ENCODE measurements at places on chromosomes 1 and 21. TPM values are rescaled to one million over a fixed set of nuclear protein-coding genes. Genes with fewer than 3 reads are reported as not detected.

TMEM82 gene
- total RNA-seq, result not detected

HSD3B2 gene
- total RNA-seq, result not detected

DCST1 gene
- total RNA-seq, result not detected

DNA sequence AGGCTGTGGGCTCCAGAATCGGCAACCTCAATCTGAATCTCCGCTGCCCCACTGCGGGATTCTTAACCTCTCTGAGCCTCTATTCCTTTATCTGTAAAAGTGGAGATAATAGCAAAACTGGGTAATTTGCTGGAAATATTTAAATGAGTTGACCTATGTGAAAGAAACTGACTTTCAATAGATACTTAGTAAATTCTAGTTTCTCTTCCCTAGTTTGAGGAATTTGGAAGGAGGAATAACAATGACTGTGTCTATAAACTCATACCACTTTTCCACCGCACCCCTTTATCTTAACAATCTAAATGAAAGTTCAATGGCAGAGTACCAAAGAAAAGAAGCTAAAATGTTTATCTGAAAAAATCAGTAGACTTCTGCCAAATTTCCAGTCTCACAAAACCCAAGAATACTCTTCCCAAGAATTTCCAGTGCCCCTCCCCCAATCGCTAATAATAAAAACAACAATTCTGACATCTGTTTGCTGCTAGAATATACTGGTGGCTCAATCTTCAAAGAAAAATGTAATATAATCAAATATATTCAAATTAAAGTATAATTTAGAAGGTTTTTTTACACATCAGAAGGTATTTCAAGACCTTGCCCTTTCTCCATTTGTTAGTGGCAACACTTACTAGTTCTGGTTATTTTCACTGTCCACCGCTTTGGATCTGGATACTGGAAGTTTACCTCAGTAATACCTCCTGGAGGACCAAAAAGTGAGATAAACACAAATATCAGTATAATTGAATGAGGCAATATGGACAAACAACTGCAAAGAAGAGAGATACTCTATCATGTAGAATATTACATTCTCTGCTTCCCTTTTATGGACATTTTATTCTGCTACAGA lies 171.2 kb downstream of the LTN1 start:
- H3K27ac ChIP-seq, result no peak overlapping the region
- no peaks in the 10 kb centered on the region for H3K36me3 ChIP-seq
- DNase-seq, result no peak
- no peak overlapping the region for H3K4me3 ChIP-seq
- no peaks in the 10 kb centered on the region for H3K4me1 ChIP-seq

DNA sequence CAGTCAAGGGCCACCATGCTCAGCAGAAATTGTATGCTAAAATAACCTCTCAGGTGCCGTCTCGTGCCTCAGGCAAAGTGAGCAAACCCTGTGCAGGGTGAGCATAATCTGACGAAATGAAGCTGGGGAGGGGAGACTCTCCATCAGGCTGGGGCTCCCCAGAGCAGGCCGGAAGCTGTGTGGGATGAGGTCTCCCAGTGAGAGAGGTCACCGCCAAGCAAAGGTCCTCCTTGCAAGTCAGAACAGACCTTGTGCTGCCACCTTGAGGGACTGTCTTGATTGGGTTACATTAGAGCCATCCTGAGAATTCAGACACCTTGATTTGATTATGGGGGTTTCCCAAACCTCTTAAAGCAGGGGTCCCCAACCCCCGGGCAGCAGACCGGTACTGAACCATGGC lies 64.2 kb downstream of the ZNF684 start:
- no peak overlapping the region for H3K27ac ChIP-seq
- no peak overlapping the region for H3K4me3 ChIP-seq
- H3K36me3 ChIP-seq, result no peaks in the 10 kb centered on the region
- H3K27me3 ChIP-seq, result peaks cover 17% of the 10 kb centered on the region
- DNase-seq, result no peak
- peaks cover 4% of the 10 kb centered on the region for H3K4me1 ChIP-seq

DNA sequence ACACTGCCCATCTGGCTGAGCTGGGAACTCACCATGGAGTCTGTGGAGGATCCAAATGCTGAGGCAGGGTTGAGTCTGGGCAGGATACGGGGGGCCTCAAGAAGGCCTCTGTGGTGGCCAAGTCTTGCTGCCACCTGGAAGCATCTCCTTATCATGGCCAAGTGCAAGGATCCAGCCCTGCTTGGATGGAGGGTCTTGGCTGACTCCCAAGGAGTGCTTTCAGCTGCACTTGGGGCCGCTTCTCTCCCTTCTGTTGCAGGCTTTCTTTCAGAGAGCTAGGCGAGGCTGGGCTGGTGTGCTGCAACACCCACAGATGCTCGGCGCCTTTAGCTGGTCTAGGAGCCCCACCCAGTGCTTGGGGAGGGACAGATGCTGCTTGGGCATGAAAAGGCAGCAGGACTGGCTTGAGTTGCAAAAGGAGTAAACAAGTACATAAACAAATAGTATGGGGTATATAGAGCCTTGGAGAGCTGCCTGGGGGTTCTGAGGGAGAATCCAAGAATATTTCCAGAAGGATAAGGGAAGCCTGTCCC lies at the start of gene THEM5:
Gene THEM5 (minus strand): TSS at position 302 of the 533 bp plus-strand sequence. CDS start 147 bp downstream, at position 155.
- H3K4me1 ChIP-seq, result peaks cover 7% of the 10 kb centered on the region
- H3K36me3 ChIP-seq, result no peaks in the 10 kb centered on the region
- peaks cover 4% of the 10 kb centered on the region for H3K27me3 ChIP-seq
- no peak within 1 kb of the TSS for H3K27ac ChIP-seq
- no peak within 1 kb of the TSS for H3K4me3 ChIP-seq

DNA sequence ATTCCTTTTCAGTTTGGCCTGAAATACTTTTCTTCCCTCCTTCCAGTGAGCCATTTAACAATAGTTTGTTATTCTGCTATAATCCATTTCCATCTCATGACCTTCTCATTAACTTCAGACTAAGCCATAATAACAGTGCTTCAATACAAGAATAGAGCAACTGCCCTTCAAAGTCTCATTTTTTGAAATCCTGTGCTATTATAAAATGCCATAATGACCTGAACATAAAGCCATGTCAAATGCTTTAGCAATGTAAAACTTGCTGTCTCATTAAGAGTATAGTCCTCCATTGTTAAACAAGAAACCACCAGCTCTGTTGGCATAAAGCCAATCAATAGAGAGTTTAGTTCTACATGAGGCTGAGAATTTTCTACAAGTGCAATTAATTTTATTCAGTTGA lies 9.6 kb upstream of the PIGK start:
- no peaks in the 10 kb centered on the region for H3K4me1 ChIP-seq
- DNase-seq, result no peak
- no peak overlapping the region for H3K27ac ChIP-seq
- H3K4me3 ChIP-seq, result no peak overlapping the region

GRCh38 chr1:33326785-33327184 lies 5.9 kb upstream of the A3GALT2 start:
- H3K27me3 ChIP-seq, result no peaks in the 10 kb centered on the region
- no peaks in the 10 kb centered on the region for H3K4me1 ChIP-seq
- H3K27ac ChIP-seq, result no peak overlapping the region
- peaks cover 21% of the 10 kb centered on the region for H3K36me3 ChIP-seq
- H3K4me3 ChIP-seq, result no peak overlapping the region
- DNase-seq, result no peak

GRCh38 chr21:14917762-14918161 lies 147.0 kb downstream of the NRIP1 start:
- DNase-seq, result no peak
- H3K4me3 ChIP-seq, result no peak overlapping the region
- H3K36me3 ChIP-seq, result no peaks in the 10 kb centered on the region
- H3K4me1 ChIP-seq, result peaks cover 4% of the 10 kb centered on the region
- H3K27me3 ChIP-seq, result no peaks in the 10 kb centered on the region
- H3K27ac ChIP-seq, result no peak overlapping the region

GRCh38 chr1:214989341-214989740 lies 93.2 kb upstream of the KCNK2 start:
- H3K27ac ChIP-seq, result no peak overlapping the region
- no peak overlapping the region for H3K4me3 ChIP-seq
- H3K4me1 ChIP-seq, result no peaks in the 10 kb centered on the region
- H3K36me3 ChIP-seq, result no peaks in the 10 kb centered on the region
- H3K27me3 ChIP-seq, result no peaks in the 10 kb centered on the region

DNA sequence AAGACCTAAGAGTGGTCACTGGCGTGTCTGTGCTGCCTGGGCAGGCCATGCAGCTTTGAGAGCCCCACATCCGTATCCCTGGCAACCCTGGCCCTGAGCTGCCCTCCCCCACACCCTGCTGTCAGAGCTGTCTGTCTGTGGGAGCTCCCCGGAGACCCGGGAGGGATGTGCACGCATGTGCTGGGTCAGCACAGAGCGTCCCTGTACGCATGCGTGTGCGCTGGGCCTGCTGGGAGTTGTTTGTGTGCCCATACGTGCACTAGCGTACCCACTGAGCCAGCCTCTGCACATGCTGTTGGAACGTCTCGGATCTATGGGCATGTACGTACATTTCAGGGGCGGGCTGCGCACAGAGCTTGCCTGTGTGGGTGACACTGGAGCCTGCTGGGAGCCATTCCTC lies 89.3 kb downstream of the EPHB2 start:
- H3K4me3 ChIP-seq, result peak overlapping the region; percentile 49
- peak; percentile 35 for DNase-seq

DNA sequence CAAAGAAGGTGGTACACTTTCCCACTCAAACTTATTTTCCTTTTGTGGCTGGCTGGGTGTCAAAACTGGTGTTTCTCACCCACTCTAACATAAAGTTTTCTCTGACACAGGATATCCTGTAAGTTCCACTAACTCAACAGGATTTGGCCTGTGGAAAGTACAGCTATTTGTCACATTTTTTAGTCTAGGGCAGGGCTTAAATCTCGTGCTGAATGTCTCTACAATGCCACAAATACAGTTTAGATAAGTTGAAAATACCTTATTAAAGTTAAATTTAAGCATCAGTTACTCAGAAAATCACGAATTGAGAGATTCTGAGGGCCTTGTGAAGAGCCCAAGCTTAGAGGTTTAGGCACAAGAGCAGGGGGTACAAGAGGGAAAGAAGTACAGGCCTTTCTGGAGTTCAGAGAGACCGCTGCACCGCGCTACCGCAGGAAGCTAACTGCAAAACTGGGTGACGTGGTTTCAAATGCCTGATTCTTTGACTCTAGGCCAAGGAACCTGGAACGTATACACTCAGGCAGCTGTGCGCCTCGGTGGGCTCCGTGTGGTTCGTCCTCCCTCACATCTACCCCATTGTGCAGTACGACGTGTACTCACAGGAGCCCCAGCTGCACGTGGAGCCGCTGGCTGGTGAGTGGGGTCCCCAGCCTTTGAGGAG lies 23.4 kb upstream of the PWP2 start:
- no peaks in the 10 kb centered on the region for H3K27me3 ChIP-seq
- DNase-seq, result no peak
- peaks cover 14% of the 10 kb centered on the region for H3K36me3 ChIP-seq
- H3K4me1 ChIP-seq, result no peaks in the 10 kb centered on the region
- no peak overlapping the region for H3K4me3 ChIP-seq

- no peak overlapping the region for H3K4me3 ChIP-seq
- no peak for DNase-seq
- no peaks in the 10 kb centered on the region for H3K36me3 ChIP-seq
- peaks cover 11% of the 10 kb centered on the region for H3K4me1 ChIP-seq
- no peak overlapping the region for H3K27ac ChIP-seq
- no peaks in the 10 kb centered on the region for H3K27me3 ChIP-seq
These were observed 396.7 kb upstream of the DAB1 start for GRCh38 chr1:57820356-57821095.

- peaks cover 7% of the 10 kb centered on the region for H3K4me1 ChIP-seq
- H3K27me3 ChIP-seq, result no peaks in the 10 kb centered on the region
- H3K36me3 ChIP-seq, result no peaks in the 10 kb centered on the region
- H3K27ac ChIP-seq, result no peak overlapping the region
- no peak overlapping the region for H3K4me3 ChIP-seq
These were observed 19.3 kb upstream of the ZNF326 start for GRCh38 chr1:89975540-89976125.

DNA sequence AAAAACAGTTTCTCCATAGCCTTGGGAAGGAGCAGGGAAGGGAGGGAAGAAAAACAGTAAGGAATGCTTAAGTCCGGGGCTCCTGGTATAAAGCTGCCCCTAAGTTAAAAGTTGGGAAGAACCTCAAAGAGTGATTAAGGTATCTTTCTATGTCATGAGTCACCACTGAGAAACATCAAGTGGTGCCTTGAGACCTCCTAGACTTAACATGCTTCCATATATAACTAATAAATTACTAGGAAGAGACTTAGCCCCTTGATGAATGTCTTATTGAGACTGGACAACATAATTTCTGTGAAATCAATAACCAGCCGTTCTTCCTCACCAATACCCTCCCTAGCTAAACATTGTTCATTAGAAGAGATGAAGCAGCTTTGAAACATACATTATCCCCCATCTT lies 121.8 kb upstream of the SLC44A3 start:
- peaks cover 3% of the 10 kb centered on the region for H3K36me3 ChIP-seq
- no peak overlapping the region for H3K4me3 ChIP-seq
- DNase-seq, result no peak

DNA sequence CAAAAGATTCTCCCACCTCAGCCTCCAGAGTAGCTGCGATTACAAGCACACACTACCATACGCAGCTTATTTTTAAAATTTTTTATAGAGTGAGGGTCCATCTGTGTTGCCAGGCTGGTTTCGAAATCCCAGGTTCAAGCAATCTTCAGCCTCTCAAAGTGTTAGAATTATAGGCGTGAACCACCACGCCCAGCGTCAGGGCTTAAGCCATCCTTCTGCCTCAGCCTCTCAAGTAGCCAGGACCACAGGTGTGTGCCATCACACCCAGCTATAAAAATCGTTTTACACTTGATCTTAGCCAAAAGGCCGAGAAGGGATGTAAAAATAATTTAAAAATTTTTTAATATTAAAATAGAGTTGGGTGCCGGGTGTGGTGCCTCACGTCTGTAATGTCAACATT lies 4.3 kb upstream of the SLC25A33 start:
- no peaks in the 10 kb centered on the region for H3K27me3 ChIP-seq
- no peaks in the 10 kb centered on the region for H3K36me3 ChIP-seq
- H3K4me3 ChIP-seq, result no peak overlapping the region
- DNase-seq, result no peak
- no peak overlapping the region for H3K27ac ChIP-seq
- peaks cover 21% of the 10 kb centered on the region for H3K4me1 ChIP-seq

DNA sequence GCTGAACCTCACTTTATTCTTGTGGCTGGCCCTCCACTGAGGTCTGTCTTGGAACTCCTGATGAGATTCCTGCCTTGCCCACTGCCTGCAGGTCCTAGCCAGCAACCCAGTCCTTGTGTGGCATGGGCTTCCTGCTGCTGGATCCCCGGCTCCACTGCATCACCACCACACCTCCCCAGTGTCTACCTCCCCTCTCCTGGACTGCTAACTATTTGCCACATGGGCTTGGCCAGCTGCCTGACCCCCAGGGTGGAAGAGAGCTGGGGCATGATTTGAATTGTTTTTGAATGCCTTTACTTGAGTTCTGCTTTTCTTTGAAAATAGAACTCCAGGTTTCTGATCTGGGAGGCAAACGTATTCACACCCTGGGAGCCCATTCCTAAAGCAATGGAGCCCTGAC lies 41.2 kb downstream of the SPAG17 start:
- no peaks in the 10 kb centered on the region for H3K36me3 ChIP-seq
- no peak overlapping the region for H3K27ac ChIP-seq
- H3K4me3 ChIP-seq, result no peak overlapping the region
- DNase-seq, result no peak
- no peaks in the 10 kb centered on the region for H3K27me3 ChIP-seq
- H3K4me1 ChIP-seq, result no peaks in the 10 kb centered on the region
